ENCODE measurements at places on chromosomes 11 and 22.

GRCh38 chr11:130625578-130626306 is 177.3 kb downstream of the ADAMTS15 start:
- no peak for DNase-seq

- no peak for DNase-seq
Observed at GRCh38 chr11:454801-455565, 4.9 kb downstream of the PTDSS2 start.

GRCh38 chr22:33579448-33580093 is 340.7 kb downstream of the LARGE1 start:
- peak; percentile 25 for DNase-seq

- DNase-seq: no peak
Observed at GRCh38 chr11:111663820-111664219, 61.6 kb downstream of the SIK2 start.

Data from CD4-positive, alpha-beta T cell treated with Interleukin-21 for 1 hour (primary cell).